ENCODE measurements at places on chromosomes 4 and X.
A peak's percentile ranks its signal among the peaks of the same experiment; 100 is the strongest.

DNA sequence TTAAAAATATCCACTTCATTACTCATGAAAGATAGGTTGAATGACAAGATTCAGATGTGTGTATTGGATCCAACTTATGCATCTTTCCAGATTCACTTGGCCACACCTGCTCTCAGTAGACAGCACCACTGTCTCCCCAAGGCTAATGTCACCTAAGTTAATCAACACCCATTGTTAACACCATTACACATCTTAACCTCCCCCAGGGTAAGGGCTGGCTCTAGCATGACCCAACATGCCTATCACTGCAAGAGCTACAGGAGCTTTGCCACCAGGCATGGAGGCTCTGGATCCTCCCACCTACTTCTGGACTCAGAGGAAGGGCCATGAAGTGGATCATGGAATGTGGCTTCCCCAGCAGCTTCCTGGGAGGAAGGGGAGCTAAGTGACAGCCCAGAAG, 32.8 kb upstream of the LSM6 start:
- no peak for DNase-seq

DNA sequence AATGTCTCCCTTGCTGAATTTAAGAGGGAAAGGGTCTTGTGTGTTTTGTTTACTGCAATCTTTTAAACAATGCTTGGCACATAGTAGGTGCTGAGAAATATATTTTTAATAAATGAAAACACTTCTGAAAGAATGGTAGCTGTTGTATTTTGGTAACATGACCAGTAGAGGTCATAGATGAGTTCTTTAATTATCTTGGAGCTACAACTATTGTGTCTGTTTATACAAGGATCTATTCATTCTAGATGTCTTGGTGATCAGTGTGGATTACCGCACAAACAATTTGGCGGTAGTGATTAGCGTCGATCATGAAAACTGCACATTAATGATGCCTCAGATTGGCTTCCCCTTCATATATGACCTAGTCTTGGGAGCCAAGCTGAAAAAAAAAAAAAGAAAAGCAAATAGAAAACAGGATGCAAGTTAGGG, 21.4 kb upstream of the SCRG1 start:
- DNase-seq = no peak

DNA sequence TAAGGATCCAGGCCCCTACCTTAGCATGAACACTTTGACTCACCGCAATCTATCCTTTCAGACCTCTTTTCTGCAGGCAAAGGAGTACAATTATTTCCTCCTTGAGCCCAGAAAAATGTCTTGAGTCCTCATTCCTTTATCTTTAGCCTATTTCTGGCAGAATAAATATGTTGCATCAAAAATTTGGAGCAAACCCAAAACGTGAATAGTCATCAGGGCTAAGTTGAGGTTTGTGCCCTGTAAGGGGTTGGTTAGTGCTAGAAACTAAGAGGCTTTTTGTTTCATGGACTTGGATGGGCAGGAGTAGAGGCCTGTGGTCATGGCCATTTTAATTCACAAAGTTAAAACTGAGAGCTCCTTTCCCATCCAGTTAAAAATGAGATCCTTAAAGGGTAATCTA, 460.3 kb downstream of the GBA3 start:
- DNase-seq = no peak

DNA sequence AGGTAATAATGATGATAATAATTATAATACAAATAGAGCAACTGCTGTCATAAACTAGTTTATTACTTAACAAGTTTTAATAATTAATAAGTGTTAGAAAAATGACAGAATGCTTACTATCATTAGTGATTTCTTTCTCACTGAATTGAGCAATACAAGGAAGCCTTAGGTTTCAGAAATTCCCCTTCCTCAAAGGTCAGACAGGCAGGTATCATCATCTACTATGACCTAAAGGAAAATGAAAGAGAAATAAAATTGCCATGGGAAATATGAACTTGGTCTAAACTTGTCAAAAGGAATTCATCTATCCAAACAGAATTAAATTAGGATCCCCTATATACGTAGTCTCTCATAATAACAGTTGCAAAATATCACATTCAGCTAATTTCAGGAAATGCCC, 56.3 kb upstream of the SLC7A11 start:
- DNase-seq = no peak

- DNase-seq = no peak
Observed at GRCh38 chr4:86055898-86056297, 304.0 kb downstream of the MAPK10 start.

DNA sequence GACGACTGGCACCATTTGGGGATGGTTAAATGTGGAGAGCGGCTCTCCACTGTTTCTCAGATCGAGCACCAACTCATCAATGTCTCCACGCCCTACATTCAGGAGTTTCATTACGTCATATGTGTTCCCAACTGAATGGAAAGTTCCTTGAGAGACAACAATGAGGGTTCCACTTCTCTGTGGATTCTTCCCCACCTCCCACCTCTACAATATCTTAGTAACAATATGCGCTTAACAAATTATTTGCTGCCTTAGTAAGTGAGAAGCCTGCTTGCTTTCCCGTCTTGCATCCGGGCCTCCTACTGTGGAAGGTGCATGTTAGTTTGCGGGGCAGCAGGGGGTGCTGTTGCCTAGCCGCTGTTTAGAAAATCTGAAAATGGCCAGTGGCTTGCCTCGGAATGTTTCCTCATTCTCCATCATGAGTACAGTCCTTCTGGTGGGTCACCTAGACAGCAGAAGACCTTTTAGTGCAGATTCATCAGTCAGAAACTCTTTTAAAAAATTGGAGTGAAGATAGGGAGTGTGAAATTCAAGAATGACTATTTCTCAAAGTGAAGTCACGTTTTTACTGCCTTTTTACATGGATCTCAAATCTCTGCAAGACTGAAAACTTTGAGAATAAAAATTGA, 55.7 kb downstream of the PHOX2B start:
- no peak for DNase-seq

DNA sequence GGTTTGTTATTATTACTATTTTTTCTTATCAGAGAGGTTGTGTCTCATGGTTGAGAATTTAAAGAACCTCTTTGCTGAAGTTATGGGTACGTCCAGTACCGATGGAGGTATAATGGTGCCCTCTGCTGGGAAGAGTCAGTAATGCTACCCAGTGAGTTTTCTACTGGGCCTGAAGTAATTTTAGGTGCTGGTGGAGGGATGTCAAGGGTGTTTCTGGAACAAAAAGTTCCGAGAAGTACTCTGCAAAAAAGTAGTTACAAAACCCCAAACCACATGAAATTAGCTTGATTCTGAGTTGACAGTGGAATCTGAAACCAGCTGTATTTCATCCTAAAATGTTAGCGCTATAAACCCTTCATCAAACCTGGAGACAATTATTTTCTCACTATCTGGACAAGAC, 102.5 kb upstream of the MID1 start:
- DNase-seq = peak; percentile 2

DNA sequence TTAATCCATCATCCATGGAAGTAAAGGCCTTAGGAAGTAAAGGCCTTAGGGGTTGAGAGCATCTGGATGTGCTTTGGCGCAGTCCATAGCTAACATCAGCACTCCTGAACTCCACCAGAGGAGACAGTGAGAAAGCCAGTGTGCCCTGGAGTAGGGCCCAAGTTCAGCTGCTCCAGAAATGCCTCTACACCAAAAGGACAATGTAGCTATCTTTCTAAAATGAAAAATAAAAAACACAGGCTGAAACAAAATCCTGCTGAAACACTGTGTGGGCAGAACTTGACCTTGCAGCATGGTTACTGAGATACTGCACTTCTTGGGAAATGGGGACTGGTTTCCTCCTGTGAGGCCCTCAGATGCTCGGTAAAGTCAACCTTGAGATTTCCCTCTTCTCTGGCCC, 29.3 kb downstream of the SH3RF1 start:
- no peak for DNase-seq

DNA sequence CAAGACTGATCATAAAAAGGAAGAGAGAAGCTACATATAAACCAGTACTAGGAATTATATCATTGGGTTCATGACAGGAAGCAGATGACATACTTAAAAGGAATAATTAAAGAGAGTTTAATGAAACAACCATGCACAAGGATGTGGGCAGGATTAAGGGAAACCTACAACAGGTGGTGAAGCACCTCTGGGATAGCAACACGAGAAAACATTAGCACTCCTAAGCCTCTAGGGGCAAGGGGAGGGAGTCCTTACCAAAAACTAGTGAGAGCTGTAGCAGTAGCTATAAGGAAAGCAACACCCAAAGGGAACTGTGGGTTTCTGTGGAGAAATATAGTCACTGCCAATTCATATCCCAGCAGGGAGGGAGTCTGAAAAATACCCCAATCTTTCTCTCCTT, 7.2 kb upstream of the THOC2 start:
- no peak for DNase-seq

GRCh38 chr4:5128569-5128968, 77.3 kb downstream of the STK32B start:
- DNase-seq = no peak

DNA sequence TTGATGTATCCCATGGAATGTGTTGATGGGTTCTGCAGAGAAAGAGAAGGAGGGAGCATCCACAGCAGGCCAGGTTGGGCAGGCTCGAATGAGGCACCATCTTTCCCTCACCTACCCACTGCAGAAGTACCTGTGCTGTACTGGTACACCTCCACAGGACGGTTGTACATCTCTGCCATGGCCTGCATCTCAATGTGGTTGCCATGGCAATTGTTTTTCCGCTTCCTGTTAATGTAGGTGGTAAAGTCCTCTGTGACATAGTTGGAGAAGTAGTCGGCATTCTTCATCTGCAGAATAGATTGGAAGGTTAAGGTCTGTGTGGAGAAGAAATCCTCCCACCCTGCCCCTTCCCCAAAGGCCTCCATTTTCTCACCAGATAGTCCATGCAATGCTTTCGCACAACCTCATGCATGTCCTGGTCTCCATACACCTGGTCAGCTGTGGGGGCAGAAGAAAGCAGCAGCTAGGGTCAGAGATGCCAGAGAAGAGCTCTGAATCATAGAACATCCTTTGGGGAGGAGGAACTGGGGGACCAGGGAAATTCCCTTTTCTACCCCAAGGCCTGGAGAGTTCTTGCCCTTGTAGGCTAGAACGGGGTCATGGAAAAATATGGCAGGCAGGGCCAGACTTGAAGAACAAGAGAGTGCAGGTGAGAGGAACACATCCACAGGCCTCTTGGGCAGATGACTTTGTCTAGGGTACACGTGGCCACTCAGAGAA, 15.9 kb upstream of the PIM2 start:
- no peak for DNase-seq

DNA sequence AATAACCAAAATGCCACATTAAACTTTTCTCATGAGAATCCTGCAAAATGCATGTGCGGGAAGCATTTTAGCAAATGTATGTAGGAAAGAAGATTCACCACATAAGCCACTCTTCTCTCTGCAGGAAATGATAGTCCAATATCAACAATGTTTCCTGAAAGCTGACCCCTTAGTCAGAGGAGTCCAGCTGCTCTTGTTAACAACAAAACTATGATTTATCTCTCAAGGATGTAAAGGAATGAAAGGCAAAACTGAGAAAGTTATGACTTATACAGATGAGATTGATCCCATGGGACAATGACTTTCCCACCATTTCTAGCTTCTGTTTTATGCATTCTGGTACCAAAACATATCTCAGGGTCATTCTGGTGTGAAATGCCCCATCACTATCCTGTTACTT, 125.0 kb upstream of the EDNRA start:
- DNase-seq = no peak

DNA sequence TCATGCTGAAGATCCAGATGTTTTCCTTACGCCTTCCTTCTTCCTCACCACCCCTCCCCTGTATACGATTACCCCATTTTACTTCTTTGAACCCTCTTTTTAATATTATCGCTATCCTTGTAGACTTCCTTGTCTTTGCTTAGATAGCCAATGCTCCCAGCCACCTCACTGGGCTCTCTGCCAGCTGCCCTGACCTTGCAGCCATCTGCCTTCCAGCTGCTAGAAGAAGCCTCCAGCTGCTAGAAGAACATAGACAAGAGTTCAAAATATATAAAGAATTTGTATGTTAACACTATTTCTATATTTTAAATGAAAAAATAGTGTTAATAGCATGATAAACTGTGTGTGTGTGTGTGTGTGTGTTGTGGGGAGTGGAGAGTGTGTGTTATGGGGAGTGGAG, 374.7 kb downstream of the ANKRD50 start:
- no peak for DNase-seq

- peak; percentile 34 for DNase-seq
Observed at GRCh38 chr4:77821775-77822174, 2.6 kb upstream of the CNOT6L start.

DNA sequence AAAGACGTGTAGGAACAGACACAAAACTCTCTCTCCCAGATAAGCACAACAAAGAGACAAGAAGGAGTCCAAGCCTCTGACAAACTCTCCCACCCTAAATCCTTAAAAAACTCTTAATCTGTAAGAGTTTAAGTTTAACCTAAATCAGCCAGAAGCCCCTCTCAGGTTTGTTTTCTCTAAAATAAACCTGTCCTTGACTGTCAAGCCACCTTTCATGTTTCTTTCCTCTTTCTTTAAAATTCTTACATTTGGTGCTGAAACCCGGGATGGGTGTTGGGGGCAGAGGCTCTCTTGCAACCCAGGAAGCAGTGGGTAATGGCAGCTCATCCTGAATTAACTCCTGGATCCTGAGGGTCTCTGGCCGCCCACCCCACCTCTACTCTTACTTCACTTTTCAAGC, 107.8 kb upstream of the TENT5D start:
- no peak for DNase-seq

DNA sequence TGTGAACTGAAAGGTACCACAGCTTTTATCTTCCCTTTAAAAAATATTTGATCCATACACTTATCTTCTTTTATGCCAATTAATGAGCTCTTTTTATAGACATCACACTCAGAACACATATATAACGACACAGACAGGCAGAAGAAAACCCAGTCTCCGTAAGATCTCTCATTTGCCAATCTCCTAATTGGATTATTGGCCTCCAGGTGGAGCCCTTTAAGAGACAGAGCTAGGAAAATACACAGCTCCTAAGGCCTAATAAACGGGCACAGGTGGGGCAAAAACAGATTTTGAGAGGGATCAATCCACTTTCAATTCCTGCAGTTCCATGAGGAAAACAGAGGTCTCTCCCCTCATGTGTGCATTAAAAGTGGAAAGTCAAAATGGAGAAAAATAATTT, 1495.4 kb downstream of the RPA4 start:
- no peak for DNase-seq

GRCh38 chr4:181821039-181822004, 421.9 kb upstream of the TENM3 start:
- no peak for DNase-seq

DNA sequence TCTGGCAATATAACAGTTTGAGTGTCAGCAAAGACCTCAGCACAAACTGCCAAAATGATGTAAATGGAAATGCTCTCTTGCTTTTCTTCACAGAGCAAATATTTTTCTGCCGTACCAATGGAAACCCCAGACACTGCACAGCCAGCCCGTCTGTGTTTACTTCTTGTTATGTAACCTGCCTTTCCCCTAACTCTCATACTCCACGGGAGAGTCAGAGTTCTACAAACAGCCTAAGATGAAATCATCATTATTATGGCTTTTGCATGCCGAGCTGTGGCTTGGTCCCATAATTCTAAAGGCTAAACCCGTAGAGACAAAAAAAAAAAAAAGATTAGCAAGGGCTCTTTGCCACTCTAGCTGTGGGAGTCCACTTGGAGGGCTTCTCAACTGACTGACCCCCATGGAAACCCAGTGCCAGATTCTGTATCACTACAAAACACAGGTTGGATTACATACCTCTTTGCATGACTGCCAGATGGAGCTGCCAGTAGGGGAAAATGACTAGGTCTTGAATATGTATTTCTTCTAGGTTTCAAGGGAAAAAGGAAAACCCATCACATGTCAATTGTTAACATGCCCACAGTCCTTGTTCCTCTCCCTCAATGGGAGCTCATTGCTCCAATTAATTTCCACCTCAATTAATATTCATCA, 197.2 kb upstream of the CNKSR2 start:
- DNase-seq = no peak

- no peak for DNase-seq
Observed at GRCh38 chr4:154421618-154422017, 70.0 kb downstream of the DCHS2 start.

- DNase-seq = no peak
Observed at GRCh38 chr4:1406981-1407656, 877 bp upstream of the NKX1-1 start.

Measured in effector memory CD8-positive, alpha-beta T cell (primary cell).